ENCODE measurements at places on chromosomes 16 and 17.

DNA sequence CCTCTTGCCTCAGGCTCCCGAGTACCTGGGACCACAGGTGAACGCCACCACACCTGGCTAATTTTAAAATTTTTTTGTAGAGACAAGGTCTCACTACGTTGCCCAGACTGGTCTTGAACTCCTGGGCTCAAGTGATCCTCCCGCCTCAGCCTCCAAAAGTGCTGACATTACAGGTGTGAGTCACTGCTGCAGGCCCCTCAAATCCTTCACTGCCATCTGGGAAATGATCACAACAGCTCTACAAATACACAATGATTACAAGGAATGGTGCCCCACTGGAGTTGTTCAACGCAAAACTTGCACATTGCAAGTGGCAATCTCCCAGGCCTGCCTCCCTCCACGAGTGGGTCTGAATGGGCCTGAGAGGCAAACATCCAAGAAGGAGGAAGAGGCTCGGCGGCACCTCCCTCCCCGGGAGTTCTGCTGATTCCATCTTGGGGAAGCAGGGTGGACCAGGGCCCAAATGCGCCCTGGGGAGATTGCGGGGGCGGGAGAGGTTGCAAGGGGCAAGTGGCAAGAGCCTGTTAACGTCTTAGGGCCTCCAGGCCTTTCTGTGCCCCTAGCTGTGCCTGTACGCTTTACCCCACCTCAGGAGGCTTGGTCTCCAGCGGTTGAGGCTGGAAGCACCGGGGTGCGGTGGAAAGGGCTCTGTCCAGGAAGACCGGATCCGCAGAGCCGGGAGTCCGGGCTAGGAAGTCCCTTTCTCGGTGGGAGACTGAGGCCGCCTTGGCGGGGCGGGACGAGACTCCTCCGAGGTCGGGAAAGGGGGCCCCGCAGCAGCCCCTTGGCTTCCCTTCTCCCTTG is 656 bp upstream of the IGFBP4 start:
- DNase-seq: peak; percentile 51

DNA sequence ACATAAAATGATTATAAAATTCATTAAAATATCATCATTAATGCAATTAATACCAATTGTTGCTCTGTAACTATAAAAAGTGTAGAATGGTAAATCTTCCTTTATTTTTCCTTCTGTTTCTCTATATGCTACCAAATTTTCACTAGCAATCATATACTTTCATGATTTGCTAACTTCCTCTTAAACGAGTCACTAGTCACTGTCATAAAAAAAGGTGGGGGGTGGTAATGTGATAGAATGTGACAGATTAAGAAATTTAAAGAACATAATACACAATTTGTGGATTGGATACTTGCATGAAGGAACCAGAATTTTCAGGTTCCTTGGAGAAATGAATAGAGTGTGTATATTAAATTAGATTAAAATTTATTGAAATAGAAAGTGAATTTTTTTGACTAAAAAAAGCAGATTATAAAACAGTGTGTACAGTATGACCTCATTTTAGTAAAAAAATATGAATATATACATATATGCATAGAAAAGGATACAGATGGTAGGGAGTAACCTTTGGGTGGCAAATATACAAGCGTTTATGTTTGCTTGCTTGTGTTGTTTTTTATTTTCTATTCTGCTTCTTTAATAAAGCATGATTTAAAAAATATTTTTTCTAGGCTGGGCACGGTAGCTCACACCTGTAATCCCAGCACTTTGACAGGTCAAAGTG is 56.7 kb upstream of the C17orf78 start:
- DNase-seq: no peak

DNA sequence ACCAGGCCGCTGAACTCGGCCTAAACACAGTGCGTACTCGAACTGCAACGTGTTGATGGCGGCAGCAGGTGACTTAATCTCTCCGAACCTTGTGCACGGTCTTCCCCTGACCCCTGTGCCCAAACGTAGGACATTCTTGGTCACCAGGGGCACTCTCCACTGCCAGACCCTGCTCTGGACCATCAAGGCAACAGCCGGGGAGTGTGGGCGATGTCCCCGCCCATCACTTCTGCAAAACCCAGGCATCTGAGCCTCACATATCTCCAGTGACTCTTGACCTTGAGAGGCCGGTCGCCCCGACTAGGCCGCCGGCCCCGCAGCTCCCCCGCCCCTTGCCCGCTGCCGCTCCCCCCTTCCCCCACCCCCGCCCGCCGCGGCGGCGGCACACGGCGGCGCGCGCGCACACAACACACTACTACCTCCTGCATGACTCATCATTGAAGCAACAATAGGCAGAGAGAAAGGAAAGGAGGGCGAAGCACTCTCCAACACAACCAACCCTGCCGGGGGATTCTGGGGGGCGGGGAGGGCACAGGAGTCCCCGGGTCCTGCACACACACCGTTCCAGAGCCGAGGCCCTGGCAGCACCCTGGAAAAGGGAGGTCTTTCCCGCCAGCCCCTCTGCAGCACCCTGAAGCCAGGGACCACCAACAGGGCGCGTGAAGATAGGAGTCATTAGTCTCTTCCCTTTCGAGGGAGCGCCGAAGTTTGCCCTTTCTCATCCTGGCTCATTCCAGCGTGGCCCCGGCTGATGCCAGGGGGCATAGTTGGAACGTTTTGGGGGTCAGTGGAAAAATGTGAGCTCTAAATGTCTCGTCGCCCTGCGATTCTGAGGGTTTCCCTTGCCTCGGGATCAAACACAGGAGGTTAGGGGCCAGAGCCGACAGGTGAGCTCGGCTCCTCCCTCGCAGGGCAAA is 1.9 kb downstream of the MNT start:
- DNase-seq: no peak

GRCh38 chr16:21302454-21302853 is 24.4 kb upstream of the CRYM start:
- no peak for DNase-seq

DNA sequence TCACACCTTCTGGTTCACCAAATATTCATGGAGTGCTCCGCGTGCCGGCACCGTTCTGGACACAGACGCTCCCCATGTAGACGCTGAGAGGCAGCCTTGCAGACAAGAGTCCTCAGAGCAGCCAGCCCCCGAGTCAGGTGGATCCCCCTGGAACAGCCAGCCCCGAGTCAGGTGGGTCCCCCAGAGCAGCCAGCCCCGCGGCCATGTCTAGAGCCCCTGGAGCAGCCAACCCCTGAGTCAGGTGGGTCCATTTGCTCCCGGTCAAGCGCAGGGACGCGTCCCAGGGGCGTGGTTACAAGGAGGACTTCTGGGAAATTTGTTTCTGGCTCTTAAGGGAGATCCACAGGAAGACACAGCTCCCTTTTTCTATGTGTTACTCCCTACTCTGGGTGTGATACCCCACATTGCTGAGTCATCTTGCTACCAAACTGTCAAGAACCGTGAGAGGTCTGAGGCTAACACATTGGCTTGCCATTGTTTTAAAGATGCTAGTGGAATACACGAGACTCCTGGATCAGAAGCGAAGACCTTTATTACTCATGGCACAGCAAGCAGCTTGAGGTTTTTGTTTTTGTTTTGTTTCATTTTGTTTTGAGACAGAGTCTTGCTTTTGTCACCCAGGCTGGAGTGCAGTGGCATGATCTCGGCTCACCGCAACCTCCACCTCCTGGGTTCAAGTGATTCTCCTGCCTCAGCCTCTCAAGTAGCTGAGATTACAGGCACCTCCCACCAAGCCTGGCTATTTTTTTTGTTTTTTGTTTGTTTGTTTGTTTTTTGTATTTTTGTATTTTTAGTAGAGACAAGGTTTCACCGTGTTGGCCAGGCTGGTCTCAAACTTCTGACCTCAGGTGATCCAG is 43.3 kb upstream of the CBFA2T3 start:
- DNase-seq: no peak

GRCh38 chr16:50933262-50933661 is 191.4 kb downstream of the CYLD start:
- no peak for DNase-seq

DNA sequence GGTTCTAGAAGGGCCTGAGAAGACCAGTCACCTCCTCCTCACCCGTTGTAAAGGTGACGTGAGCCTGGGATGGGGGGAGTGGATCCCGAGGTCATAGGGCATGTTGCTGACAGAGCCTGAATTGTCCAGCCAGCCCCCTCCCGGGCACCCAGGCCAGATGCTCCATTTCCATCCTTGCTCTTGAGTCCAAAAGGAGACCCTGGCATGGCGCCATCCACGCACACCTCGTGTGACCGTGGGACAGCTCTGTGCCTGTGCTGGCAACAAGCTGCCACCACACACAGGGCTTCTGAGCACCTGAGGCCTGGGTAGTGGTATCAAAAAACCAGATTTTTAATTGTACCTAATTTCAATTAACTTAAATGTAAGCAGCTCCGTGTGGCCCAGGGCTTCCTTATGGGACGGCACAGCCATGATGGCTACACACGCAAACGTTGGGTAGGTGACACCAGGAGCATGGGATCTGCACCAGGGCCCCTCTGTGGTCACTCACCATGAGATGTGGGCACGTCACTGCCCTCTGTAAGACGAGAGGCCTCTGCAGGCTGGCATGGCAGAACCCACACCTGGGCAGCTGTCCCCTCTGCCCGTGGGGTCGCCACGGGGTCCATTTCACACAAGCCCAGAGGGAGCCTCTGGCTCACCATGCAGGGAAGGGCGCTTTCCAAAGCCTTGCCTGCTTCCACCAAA is 37.6 kb upstream of the ZNF469 start:
- DNase-seq: no peak

DNA sequence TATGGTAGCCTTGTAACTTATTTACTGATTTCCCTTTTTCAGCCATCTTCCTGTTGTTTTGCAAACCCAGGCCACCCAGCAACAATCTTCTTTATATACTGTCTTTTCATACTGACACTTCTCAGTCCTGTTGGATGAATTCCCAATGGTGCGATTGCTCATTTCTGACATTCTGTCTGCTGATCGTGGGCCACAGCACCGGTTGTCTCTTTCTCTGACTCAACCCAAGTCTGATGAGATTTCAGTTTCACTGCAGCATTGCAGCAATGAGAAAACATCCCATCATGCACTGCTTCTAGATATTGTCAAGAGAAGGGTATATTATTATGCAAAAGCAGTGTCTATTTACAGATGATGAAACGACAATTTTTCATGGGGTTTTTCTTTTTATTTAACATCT is 349.2 kb upstream of the HSBP1 start:
- no peak for DNase-seq

Data from HuH-7 (cell line).